ENCODE measurements at places on chromosomes 5 and 9.

- no peak for DNase-seq
Measured at GRCh38 chr9:116924462-116925110, 237.5 kb downstream of the TRIM32 start.

- no peak for DNase-seq
Measured at GRCh38 chr9:123058834-123059233, 25.4 kb downstream of the GPR21 start.

DNA sequence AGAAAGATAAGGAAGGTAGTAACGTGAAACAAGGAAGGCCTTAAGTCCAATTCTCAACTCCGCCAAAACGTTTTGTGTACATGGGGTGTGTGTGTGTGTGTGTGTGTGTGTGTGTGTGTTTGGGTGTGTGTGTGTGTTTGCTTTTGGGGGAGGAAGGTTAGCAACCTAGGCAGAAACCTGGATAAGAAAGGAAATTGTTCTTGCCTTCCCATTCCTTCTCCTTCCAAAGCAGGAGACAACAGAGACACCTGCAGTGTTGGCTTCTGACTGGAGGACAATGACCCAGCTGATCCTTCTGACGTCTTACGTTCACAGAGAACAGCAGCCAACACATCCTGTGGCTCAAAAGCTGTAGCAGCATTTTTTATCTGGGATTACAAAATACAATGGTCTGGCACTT, 4.1 kb upstream of the CCNG1 start:
- no peak for DNase-seq

DNA sequence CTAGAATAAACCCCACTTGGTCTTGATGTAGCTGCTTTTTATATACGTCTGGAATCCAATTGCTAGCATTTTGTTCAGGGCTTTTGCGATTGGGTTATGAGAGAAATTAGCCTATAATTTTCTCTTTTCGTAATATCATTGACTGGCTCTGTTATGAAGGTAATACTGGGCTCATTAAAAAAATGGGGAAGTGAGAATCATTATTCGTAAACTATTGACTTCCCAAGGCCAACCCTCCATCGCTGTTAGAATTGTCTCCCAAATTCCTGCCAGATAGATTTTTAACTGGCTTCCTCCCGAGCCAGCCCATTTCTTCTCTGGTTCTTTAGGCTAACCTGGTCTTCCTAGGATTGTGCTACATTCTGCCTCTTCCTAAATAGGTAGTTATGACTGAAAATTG, 35.9 kb upstream of the GRPEL2 start:
- DNase-seq = no peak

- no peak for DNase-seq
Measured at GRCh38 chr5:136506131-136506530, 140.8 kb upstream of the TRPC7 start.

GRCh38 chr5:125251703-125252102, 505.3 kb upstream of the ZNF608 start:
- DNase-seq = no peak

DNA sequence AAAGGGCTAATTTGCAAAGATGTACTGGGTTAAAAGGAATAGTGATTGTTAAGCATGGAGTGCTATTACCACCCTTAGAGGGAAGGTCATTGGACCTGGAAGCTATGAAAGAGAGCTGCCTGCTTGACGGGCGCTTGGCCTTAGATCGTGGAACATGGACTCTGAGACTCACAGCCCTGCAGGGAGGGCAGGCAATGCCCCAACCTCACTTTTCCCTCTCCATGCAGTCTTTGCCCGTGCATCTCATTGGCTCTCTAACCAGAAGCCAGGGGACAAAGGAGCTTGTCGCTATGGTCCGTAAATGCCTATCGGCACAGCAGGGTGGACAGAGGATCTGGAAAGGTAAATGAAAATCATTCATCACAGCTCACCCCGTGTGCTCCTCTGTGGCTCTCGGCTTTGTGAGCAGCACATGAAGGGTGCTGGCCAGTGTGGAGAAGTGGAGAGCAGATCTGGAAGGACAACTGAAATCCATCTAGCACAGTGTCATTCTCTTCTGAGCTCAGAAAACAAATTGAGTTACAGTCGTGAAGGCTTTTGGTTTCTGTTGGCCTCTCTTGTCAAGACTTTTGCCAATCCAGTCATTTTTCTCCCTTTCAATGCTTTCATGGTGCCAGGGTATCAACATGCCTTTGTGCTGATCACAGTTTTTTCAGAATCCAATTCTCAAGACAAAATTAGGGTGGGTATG, 186.2 kb downstream of the SNX18 start:
- DNase-seq = no peak

GRCh38 chr5:96721351-96721977, 59.3 kb downstream of the CAST start:
- no peak for DNase-seq

GRCh38 chr5:144203750-144204596, 33.3 kb downstream of the KCTD16 start:
- DNase-seq = no peak

DNA sequence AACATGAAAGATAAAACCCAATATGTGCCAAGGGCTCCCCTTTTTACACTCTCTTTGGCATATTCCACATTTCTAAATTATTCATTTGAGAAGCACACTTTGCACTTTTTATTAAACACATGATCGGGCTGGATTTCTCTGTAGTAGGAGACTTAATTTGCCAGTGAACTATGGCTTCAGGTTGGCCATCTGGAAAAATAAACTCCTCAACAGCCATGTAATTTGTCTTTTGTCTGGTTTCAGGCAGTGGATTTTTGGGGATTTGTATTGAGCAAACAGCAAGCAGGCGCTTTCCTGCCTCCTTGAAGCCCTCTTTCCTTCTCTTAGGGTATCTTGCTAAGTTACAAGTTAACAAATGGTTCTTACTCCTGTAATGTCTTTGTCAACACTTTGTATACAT, 73.0 kb upstream of the DMRTA1 start:
- DNase-seq = no peak

- DNase-seq = no peak
Measured at GRCh38 chr5:76570153-76570552, 53.0 kb downstream of the F2RL2 start.

DNA sequence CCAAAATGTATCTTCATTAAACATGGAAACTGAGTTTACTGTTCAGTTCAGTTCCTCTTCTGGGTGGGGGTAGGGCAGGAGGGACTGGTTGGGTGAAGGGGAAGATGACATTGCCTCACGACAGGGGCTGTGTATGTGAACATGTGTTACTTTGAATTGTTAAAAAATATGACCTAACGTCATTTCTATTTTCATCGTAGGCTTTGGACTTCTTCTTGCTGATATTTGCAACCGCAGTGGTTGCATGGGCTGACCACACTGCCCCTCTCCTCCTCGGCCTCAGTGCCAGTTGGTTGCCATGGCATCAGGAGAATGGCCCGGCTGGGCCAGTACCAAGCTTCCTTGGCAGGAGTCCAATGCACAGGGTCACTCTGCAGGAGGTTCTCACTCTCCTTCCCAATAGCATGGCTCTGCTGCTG, 41.5 kb downstream of the HACD4 start:
- DNase-seq = no peak

- DNase-seq = no peak
Measured at GRCh38 chr9:109475526-109475925, 22.6 kb downstream of the PTPN3 start.

GRCh38 chr5:1555808-1556731, 32.3 kb upstream of the LPCAT1 start:
- no peak for DNase-seq

- no peak for DNase-seq
Measured at GRCh38 chr5:6822556-6823343, 109.5 kb downstream of the TENT4A start.

GRCh38 chr9:106634641-106635040, 228.3 kb upstream of the ZNF462 start:
- no peak for DNase-seq

DNA sequence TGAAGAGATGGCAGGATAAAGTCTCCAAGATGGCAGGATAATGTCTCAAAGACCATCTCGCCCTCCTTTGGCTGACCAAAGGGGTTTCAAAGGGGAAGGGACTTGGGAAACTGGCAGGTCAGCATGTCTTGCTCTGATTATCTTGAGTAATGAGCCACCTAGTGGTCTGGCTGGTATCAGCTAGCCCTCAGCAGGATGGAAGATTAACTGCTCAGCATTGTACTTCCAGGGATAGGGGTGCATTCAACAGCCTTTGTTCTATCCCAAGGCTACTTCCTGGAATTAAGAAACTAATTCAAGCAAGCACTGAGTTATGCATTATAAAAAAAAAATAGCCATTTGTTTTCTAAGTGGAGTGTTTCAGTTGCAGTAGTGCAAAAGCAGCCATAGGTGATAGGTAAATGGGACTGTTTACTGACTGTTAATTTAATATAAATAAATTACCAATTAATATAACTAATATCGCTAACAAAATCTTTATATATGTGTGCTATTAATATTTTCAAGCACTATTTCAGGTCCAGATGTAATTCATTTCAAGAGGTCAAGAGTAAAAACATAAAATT, 555.5 kb downstream of the CDH9 start:
- no peak for DNase-seq

- no peak for DNase-seq
Measured at GRCh38 chr5:57408714-57409113, 73.9 kb downstream of the ACTBL2 start.

GRCh38 chr9:102225841-102226441, 487.5 kb upstream of the GRIN3A start:
- DNase-seq = no peak

GRCh38 chr5:43008363-43009153, 31.6 kb downstream of the ANXA2R start:
- peak; percentile 83 for DNase-seq

DNA sequence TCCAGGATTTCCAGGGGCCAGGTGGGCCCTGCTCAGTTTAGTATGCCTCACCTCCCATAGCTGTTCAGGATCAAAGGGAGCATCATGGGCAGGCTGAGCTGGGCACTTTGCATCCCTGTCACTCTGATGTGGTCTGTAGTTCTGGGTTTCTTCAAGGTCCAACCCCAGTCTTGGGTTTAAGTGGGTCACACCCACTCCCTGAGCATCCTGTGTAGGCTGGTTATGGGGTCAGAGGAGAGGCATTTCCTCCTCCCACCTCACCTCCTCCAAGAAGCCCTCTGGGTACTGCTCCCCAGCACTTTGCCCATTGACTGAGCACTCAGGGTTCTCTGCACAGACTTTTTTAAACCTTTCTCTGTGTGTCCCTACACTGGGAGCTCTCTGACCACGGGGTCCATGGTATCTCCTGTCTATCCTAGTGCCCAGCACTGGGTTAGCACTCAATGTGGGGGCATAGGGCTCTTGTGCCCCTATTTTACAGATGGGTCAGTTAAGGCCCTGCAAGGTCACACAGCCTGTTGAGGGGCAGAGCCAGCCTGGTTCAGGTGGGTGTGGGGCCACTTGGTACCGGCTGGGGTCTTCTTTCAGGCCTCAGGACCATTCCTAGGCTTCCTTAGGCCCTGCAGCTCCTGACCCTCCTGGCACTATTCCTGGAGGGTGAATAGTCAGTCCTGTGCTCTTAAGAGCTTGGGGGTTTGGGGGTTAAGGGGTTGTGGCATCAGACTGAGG, 19.0 kb downstream of the CXXC5 start:
- DNase-seq = no peak

DNA sequence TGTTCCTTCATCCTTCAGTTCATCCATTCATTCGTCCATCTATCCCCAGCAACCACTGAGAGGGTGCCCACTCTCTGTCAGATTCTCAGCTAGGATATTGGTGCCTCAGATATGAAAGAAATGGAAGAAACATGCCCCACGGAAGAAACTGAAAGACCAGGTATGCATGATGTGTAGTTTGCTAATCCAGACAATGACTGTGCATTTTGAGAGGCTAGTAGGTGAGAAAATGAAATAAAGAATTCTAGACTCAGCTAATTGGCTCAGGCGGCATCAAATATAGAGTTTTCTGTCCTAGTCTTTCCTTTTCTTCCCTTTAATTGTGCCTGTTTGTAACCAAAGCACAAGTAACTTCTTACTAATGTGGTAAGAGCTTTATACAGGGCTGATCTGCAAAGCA, 104.7 kb downstream of the PDZD2 start:
- DNase-seq = no peak

DNA sequence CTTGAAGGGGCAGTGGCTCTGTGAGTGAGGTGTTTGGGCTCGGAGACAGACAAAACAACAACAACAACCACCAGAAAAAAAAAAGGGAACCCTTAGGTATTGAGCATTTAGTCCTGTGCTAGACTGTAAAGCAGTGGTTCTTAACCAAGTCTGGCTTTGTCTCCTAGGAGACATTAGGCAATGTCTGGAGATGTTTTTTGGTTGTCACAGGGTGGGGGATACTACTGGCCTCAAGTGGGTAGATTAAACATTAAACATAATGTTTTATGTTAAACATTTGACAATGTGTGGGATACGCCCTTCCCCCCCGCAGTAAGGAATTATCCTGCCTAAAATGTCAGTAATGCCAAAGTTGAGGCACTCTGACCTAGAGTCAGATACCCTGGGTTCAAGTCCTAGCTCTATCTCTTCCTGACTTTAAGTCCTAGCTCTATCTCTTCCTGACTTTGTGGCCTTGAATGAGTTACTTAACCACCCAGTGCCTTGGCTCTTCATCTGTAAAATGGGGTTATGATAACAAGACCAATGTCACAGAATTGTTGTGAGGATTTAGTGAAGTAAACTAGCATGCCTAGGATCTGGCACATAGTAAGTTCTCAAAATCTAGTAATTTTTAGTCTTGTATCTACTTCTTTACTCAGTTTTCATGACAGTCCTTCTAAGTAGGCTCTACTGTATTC, 1.8 kb downstream of the TRIM32 start:
- DNase-seq = no peak

DNA sequence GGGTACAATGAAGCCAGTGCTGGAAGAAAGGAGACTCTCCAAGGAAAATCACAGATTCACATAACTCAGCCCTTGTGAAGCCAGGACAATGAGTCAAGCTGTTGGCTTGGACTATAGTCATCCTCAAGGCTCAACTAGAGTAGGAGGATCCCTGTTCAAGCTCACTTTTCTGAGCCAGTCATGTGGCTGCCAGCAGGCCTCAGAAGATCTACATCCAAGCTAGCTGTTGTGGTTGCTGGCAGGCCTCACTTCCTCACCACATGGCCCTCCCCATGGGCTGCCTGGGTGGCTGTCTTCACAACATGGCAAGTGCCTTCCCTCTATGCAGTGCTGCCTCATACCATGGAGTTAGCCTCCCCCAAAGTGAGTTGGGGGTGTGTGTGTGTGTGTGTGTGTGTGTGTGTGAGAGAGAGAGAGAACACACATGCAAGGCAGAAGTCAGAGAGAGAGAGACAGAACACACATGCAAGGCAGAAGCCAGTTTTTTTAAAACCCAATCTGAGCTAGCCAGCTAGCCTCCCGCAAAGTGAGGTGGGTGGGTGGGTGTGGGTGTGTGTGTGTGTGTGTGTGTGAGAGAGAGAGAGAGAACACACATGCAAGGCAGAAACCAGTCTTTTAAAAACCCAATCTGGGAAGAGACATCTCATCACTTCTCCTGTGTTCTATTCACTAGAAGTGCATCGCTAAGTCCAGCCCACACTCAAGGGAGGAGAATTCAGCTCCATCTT, 17.1 kb downstream of the SCAI start:
- peak; percentile 47 for DNase-seq

DNA sequence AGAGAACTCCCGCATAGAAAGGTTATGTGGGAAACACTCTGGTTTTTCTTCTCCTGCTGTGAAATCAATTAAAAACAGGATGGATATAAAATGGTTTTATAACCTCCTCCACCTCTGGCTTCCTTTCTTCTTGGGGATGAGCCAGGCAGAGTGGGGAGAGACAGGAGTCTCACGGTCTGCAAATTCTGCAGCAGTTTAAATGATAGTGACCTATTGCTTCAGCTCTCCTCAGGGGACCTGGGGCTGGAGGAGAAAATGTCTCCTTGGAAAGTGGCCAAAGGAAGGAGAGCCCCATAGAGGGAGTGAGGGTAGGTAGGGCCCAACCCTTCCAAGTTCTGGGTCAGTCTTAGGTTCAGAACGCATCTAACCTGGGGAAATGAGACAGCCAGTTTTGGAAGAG, 118.8 kb downstream of the MTX3 start:
- DNase-seq = no peak

Measured in stimulated activated CD8-positive, alpha-beta memory T cell treated with anti-CD3 and anti-CD28 coated beads, Interleukin-4, amount 100 ng/mL, for 4 hours (primary cell).